ENCODE measurements at places on chromosomes 7 and 10.

DNA sequence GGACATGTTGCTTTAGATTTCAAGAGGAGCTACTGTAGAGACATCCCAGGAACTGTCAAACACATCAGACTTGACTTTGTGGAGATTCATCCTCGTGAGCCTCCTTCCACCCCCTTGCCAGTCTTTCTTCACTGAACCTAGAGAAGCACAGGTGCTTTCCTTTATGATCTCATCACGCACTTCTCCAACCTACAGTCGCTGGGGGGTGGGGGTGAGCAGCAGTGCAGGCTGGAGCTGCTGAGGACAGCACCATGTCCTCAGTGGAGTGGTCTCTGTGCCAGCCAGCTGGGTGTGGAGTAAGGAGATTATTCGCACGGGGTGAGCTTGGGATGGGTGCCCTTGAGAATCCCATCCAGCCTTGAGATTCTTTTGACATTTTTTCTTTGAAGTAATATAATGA is 88.1 kb downstream of the VOPP1 start:
- peak; percentile 40 for DNase-seq

GRCh38 chr10:91487911-91488582 is 77.9 kb downstream of the HECTD2 start:
- no peak for DNase-seq

DNA sequence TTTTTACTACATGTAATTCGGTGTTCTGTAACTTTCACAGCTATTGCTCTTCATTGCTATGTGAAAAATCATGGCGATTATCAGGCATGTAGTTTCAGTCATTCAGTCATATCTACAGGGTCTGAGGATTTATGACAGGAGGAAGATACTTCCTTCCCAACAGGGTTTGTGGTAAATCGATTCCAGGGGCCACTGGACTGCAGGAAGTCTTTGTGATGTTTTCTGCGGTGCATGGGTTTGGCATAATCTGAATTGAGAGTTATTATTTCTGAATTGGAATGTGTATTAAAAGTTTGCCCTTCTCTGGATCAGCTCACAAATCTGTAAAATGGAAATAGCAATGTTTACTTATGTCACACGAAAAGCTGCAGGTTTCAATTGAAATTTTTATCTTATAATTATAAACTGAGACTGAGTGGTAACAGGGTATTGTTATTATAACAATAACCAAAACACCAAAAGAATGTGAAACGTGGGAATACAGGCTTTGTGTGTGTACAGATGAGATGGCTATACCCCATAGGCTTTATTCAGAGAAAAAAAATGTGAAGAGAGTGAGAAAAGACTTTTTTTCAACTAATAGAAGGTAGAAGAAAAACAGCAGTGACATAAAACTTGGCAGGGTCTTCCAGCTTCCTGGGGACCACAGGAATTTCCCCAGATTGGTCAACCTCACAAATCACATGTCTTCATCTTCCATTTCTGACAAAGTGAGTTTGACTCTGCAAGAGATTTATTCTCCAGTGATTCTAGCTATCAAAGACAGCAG is 307.7 kb upstream of the NFE2L3 start:
- no peak for DNase-seq

- DNase-seq = peak; percentile 99
Measured at GRCh38 chr7:128862571-128863432, at the start of gene ATP6V1F. TSS of gene ATP6V1F (plus strand) at chr7:128862856. CDS start at chr7:128862905, 49 bp downstream.

- no peak for DNase-seq
Measured at GRCh38 chr7:135095450-135095849, 52.4 kb upstream of the TMEM140 start.

DNA sequence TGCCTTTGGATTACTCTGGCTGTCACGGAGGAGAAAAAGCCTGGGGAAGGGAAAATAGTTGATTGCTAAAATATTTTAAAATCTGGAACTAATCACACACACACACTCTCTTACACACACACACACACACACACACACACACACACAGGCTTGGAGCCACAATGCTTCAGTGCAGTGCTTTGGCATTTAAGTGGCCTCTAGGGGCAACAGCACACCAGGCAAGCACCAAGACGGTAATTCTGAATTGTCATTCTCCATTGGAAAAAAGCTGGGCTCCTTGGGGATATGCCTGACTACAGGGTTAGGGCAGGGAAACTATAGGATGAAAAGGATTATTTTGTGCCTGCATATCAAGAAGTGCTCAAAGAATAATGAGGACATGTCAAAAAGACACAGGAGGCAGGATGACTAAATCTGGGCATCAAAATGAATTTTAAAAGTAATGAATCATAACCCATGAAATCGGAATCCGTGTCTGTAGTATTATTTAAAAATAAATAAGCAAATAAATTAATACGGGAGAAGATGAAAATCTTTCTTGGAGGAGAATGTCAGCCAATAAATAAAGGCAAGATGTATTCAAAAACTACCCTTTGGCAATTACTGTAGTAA is 30.4 kb upstream of the DDC start:
- no peak for DNase-seq

DNA sequence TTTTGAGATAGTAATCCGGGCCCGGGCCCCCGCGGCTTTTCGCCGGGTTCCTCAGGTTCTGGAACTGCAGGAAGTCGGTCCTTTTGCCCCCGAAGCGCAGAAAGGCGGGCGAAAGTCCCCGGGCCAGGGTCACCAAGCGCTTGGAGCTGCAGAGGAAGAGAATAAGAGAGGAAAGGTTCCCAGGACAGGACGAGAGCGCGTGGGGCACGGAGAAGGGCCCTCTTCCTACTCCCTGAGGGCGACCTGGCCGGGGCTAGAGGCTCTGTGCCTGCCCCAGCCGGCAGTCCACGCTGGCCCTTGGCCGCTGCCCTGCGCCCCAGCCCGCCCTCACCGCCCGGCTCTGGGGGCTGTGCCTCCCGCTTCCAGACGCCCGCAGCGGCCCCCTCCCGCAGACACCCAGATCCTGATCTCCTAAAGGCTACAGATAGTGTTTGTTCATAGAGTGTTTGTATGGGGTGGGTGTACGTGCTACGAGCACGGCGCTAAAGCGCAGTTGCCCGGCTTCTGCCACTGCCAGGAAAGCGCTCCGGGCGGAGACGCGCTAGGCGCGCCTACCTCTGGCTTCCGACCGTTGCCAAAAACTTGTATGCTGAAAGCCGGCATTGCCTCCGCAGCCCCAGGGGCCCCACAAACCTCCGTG is 3.2 kb downstream of the HPSE2 start:
- no peak for DNase-seq

GRCh38 chr10:5071411-5072198 is 22.6 kb upstream of the AKR1C3 start:
- DNase-seq = no peak

- DNase-seq = no peak
Measured at GRCh38 chr7:153640586-153640985, 411.6 kb upstream of the DPP6 start.

- no peak for DNase-seq
Measured at GRCh38 chr10:34396663-34397062, 418.4 kb downstream of the PARD3 start.

DNA sequence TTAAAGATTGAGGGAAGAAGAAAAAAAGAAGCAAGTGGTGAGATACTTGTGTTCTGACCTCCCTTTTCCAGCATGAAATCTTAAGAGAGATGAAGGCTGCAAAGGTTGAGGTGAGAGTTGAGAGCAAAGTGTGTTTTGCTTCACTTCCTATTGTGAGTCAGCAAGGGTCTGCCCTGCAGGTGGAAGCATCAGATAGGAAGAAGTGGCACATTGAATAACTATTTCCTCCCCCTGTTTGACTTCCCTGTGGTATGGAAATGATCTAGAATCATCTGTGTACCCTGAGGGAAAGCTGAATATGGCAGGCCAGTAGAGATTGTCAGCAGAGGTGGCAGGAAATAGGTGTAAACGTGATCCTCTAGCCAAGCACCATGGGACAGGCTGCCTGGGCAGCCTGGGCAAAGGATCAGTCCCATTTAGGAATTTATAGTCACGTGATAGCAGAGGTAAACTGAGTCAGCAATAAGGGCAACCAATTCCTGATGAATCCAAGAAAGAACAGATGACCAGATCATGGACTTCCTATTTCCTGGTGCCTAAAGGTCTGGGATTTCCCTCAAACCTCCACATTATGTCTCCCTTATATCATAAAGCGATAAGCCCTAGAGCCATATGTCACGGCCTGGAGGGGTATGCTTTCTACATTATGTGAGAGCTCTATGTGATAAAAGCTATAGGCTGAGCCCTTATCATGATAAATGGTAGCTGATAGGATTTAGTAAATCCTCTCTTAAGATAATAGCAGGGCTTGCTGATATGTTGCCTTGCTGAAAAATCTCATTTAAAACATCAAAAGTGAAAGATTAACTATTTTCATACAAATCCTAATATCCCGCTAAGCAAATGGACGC is 287.0 kb downstream of the MDFIC start:
- no peak for DNase-seq

DNA sequence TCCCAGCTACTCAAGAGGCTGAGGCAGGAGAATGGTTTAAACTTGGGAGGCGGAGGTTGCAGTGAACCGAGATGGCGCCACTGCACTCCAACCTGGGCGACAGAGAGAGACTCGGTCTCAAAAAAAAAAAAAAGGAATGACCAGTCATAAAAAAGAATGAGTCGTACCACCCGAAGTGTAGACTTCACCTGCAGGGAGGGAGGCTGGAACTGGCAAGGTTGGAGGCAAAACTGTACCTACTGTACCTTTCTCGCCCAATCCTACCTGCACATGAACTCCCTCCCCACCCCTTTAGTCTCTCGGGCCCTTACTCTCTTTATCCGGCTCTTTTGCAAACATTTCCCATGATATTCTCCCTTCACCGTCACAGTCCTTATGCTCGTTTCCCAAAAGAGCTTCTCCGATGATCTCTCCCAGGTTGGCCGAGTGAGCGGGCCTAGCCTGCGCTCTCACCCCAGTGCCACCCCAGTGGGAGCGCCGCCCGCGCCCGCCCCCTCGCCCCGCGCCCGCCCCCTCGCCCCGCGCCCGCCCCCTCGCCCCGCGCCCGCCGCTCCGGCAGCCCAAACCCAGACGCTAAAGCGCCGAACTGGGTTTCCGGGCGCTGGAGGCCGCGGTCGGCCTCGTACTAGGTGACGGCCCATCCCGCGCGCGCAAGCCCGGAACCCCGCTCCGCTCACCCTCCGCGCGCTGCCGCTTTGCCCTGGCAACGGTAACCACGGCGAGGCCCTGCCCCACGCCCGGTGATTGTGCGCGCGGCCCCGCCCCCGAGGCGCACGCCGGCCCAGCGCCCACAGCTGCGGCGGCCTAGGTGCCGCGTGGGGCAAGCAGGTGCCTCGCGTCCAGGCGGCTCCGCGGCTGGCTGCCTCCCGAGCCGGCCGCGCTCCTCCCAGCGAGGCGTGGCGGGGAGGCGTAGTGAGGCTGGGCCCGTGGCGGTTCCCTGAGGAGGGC is at the start of gene SMKR1:
Gene SMKR1, plus strand, starts transcription at position 772 of the 948 bp plus-strand sequence. CDS start 294 bp downstream, outside the sequence.
- DNase-seq = peak; percentile 92

DNA sequence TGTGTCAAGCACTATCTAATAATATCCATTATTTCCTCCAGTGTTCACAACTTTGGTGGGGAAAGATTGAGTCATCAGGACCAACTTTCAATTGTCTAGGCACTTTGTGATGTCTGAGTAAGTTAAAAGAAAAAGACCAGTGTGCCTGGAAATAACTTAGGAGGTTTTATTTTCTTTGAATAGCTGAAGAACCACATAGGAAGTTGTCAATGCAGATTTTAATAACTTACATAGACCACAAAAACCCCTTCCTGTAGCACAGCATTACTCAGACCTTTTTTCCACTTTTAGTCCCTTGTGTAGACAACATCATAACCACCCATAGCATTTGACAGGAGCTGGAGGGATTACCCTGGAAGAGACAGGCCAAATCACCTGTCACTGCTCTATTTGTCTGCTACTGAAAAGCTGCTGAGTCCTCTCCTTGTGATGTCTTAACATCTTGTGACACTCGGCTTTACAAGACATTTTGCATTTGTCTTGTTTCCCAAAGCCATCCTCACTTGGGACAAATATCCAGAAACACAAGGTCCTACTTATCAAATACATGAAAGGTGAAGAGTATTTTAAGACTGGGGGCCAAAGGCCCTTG is 241.5 kb upstream of the PTER start:
- DNase-seq = no peak

DNA sequence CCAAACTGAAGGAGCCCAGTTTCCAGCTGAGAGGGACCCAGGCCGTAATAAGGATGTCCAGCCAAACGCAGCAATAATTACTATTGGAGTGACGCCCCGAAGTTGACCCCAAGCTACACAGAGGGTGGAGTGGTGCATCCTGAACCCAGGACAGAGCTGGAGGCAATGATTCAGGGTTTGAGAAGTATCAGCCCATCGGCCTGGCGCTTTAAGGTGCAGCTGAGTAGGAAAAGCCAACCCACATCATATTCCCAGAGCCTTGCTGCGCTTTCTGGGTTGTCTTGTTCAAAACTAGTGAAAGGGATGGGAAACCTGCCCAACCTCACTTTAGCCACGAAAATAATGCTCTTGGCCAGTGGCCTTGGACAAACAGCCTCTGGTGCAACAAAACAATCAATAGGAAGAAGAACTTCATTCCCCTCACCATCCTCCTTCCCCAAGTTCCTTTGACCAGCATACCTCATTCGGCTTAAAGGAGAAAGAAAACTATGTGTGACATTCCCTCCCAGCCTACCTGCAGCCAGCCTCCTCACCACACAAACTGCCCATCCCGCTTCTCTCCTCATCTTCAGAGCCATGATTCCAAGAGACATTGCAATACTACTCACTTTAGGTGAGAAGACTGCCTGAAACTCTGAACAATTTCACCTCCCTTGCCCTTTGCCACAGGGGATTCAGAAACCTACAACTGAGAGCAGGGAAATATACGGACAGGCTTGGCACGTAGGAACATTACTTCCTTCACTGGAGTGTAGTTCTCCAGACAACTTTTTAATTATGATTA is 217.2 kb upstream of the MKLN1 start:
- DNase-seq = no peak

DNA sequence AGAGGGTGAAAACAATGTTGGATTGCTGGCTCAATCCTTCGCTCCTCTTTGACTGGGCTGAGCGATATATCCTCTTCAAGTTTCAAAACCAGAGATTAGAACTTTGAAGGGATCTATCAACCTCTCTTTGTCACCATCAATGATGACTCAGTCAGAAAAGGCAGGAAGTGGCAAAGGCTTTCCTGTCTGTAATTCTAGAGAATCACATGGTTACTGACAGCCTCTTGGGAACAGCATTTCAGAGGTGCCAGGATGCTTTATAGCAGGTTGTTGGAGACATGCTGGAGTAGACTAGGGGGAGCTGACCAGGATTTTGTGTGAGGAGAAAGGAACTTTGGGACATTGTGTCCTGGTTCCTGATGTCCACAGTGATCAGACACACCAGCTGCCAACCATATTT is 81.3 kb downstream of the PRKCQ start:
- no peak for DNase-seq

DNA sequence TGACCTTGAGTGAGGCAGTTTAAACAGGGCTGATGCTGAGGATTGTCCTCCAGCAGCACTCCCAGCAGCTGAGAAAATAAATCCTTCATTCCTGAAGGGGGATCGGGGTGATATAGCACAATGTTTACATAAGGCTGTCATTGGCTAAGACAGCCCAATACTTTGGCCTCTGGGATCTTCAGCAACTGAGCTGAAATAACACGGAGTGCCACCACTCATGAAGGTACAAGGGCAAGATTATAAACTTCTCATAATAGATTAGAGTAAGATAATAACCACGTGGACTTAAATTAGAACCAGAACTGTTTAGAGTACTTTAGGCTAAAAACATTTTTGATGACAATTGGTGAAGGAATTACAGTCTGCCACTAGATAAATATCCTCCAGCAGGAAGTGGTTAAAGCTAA is 70.0 kb upstream of the PAPSS2 start:
- DNase-seq = no peak
